Activated naive CD4-positive, alpha-beta T cell treated with anti-CD3 and anti-CD28 coated beads, Interleukin-2, amount 50 U/mL, for 72 hours (primary cell): ENCODE measurements at places on chromosomes 13 and 19. TPM values are rescaled to one million over a fixed set of nuclear protein-coding genes. Genes with fewer than 3 reads are reported as not detected.

Gene MBD3L3
- not detected for total RNA-seq

Gene CBLC
- total RNA-seq = not detected

Gene CD33
- 2.9 TPM for total RNA-seq

Gene CYP4F2
- 0.43 TPM for total RNA-seq

Gene CYP4F11
- not detected for total RNA-seq

Gene FUT6
- not detected for total RNA-seq

Gene FZR1
- total RNA-seq = 73.5 TPM

Gene SOHLH2
- not detected for total RNA-seq

Gene ZNF534
- not detected for total RNA-seq

Gene STOML3
- total RNA-seq = not detected

Gene OR4F17
- total RNA-seq = not detected

Gene NOVA2
- total RNA-seq = not detected

Gene TTC9B
- not detected for total RNA-seq

Gene CEBPG
- total RNA-seq = 20.3 TPM

Gene TMEM238
- total RNA-seq = 4.5 TPM

Gene OR7C1
- total RNA-seq = not detected

Gene ICAM5
- total RNA-seq = 2.0 TPM

Gene AKAP8L
- 70.9 TPM for total RNA-seq

Gene NDFIP2
- 152 TPM for total RNA-seq

Gene ADPRHL1
- total RNA-seq = not detected

Gene ANGPTL8
- total RNA-seq = not detected

Gene SRRM5
- total RNA-seq = 0.68 TPM
